ENCODE measurements at places on chromosomes 2 and 18.

- DNase-seq, result no peak
Observed at GRCh38 chr18:59518705-59519104, 159.6 kb upstream of the LMAN1 start.

GRCh38 chr2:84676295-84676694, 160.0 kb downstream of the DNAH6 start:
- no peak for DNase-seq

DNA sequence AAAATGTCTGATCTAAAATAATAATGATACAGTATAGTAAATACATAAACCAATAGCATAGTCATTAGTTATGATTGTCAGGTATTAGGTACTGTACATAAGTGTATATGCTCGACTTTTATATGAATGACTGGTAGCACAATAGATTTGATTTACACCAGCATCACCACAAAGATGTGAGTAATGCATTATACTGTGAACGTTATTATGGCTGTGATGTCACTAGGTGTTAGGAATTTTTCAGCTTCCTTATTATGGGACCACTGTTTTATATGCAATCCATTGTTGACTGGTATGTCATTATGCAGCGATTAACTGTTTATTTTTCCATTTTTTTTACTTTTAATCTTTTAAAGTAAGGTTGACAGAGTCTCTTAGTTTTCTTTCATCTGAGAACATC, 23.7 kb downstream of the ATP9B start:
- DNase-seq, result no peak

- DNase-seq, result no peak
Observed at GRCh38 chr2:199988151-199988550, 32.8 kb downstream of the MAIP1 start.

- DNase-seq, result no peak
Observed at GRCh38 chr2:11357428-11357972, 13.1 kb upstream of the ROCK2 start.

GRCh38 chr2:48454504-48454903, 75.5 kb upstream of the STON1 start:
- DNase-seq, result no peak

DNA sequence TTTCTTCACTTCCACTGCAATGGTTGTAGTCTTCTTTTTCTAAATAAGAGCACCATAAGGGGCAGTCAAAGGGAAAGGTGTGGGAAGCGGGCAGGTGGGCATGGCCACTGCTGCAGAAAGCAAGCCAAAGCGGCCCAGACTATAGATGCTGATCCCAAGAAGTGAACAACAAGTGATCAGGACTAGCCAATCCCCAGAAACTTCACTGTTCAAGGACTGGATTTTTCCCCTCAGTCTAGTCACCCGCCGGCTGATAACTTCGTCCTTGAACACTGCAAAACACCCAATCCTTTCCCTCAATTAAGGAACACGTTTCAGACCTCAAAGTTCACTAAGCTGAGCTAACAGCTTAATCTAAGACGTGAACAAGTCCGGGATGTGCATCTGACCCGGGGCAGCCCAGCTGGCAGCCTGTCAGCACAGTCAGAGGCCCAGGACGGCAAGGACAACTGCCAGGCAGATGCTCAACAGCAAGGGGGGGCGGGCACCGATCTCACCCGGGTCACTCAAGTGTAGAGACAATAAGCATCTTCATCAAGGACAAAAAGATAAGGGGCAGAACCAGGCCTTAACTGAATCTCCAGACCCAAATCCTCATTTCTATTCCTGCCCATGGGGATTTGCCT, 59.8 kb downstream of the HDLBP start:
- DNase-seq, result no peak

- DNase-seq, result no peak
Observed at GRCh38 chr2:150997066-150997465, 264.6 kb downstream of the RBM43 start.

- DNase-seq, result no peak
Observed at GRCh38 chr2:160367887-160368286, 125.7 kb downstream of the RBMS1 start.

DNA sequence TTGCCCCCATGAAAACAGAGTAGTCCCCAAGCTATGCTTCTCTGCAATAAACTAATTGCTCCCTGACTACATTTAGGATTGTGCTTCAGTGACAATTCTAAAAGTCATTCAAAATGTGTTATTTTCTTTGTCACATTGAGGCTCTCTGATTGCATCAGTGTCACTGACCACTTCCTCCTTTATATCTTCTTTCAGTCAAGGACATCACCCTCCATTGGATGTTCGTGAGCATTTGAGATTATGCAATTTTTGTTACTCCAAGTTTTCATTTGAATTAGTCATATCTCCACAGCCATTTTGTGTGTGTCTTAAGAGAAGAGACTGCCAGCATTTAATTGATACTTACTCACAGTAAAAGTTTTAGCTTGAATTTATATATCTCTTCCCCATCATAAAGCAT, 780.8 kb upstream of the GCFC2 start:
- DNase-seq, result no peak

- DNase-seq, result no peak
Observed at GRCh38 chr2:226620176-226620575, 179.4 kb downstream of the IRS1 start.

GRCh38 chr2:10814571-10815331, 2.2 kb upstream of the PDIA6 start:
- no peak for DNase-seq

- DNase-seq, result no peak
Observed at GRCh38 chr2:212173331-212173730, 365.3 kb downstream of the ERBB4 start.

- no peak for DNase-seq
Observed at GRCh38 chr2:70214365-70214764, 23.5 kb upstream of the C2orf42 start.

DNA sequence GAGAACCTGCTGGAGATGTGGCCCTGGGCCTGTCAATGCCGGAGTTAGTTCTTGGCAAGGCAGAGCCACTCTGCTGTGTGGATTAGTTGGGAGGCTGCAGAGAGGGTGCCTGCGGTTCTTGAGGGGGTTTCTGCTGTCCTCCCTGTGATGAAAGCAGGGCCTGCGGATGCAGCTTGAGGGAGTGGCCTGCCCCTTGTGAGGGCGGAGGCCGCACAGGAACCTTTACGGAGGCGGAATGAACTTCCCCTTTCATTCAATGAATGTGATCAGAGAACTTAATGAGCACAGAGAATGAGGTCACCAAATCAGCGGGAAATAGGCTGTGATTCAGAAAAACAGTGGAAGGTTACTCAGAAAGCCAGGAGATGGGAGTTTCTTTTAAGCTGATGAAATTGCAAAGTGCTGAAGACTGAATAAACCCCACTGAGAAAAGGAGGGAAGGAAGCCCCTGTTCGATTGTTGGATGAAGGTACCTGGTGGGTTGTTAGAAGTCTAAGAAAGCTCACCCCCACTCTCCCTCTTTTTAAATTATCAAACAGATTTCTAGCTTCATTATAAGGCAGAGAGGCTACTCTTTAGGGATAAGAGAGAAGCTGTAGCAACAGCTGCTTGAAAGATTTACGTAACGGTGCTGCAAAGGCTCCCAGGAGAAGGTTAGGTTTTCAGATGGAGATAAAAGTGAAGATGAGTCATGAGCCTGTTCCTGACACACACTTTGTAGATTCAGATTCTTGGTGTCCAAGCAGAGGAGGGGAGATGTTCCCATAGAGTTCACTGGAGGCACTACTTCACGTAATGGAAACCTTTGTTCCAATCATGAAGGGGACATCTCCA, 47.4 kb downstream of the VWA3B start:
- DNase-seq, result peak; percentile 12

GRCh38 chr2:98500561-98500960, 55.9 kb downstream of the INPP4A start:
- no peak for DNase-seq

DNA sequence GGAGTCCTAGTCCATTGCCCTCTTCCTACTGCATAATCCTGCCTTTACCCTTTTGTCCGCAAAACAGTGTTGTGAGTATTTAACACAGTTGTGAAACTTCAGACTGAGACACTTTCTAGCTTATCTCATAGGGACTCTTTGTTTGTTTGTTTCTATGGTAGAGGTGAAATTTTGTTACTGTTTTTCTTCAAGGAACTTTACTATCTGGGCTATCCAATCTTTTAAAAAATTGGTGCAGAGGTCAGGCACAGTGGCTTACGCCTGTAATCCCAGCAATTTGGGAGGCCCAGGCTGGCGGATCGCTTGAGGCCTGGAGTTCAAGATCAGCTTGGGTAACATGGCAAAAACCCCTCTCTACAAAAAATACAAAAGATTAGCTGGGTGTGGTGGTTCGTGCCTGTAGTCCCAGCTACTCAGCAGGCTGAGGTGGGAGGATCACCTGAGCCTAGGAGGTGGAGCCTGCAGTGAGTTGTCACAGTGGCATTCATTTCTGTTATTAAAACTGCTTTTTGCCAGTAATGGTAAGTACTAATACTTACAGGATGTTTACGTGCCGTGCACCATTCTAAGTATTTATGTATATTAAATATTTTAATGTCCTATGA, 18.8 kb downstream of the GMCL1 start:
- DNase-seq, result no peak
